ENCODE measurements at places on chromosomes 4 and X.
A peak's percentile ranks its signal among the peaks of the same experiment; 100 is the strongest.

- no peak for DNase-seq
Measured at GRCh38 chr4:102362922-102363432, 17.7 kb upstream of the SLC39A8 start.

GRCh38 chr4:137070614-137071013 is 461.7 kb downstream of the PCDH18 start:
- no peak for DNase-seq

DNA sequence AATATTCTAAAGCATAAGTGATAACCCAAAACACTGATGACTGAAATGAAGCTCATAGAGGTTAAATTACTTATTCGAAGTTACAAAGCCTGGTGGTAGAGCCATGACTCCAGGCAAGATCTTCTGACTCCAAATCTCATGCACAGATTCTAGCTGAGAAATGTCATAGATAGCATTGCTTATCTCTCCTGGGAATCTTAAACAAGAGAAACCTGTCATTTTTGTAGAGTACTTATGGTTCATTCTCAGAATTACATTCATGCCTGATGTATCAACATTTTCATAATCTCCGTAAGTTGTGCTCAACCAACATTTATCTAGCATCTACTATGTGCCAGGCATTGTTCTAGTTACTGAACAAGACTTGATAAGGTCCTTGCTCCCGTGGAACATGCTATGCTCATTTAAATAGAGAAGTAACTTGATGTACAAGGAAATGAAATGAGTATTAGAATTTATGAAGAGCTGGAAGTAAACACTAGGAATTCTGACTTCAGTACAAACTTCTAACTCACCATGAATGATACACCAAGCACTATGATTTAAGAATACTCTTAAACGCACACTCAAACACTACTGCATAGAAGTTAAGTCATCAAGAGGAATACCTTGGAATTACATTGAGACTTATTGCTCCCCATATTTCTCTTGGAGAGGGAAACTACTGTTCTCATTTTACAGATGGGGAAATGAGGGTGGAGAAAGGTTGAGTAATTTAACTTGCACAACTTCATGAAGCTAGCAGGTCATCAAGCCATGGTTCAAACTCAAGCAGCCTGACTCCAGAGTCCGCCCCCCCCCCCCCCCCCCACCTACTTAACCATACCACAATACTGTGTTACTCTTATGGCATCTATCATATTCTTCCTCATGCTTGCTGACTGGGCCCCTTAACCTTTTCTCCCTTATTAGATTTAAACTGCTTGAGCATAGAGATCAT is 45.4 kb downstream of the MBNL3 start:
- DNase-seq: no peak

DNA sequence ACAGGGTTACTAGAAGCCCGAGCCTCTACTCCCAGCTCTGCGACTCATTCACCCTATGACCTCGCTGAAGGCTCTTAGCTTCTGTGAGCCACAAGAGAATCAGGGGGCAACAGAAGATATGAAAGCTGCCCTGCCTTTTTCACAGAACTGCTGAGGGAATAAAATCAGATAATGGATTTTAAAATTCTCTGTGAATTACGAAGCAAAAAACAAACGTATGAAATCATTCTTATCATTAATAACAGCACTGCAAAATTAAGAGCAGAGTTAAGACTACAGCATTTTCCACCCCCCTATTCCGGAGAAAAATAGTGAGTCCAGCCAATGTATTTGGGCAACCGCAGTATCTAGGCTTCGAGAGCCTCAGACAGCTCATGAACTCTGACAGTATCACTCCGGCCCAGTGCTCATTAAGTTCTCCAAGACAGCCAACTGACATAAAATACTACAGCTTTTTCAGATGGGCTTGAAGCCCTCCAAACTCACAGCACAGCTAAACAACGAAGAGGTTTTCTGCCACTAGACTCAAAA is 33.4 kb downstream of the AFAP1 start:
- DNase-seq: no peak

DNA sequence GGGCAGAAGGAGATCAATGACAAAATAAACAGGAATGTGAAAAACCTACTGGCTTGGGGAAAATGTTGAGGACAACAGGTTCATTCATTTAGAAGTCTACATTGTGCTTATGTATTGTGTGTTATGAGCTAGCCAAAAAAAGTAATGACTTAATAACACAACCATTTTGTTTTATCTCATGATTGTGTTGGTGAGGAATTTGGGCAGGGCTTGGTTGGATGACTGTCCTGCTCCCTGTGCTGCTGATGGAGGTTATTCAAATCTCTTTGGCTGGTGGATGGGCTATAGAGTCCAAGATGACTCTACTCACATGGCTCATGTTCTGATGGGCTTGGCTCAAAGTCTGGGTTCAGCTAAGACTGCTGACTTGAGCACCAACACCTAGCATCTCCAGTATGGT is 116.3 kb downstream of the HS3ST1 start:
- DNase-seq: no peak

DNA sequence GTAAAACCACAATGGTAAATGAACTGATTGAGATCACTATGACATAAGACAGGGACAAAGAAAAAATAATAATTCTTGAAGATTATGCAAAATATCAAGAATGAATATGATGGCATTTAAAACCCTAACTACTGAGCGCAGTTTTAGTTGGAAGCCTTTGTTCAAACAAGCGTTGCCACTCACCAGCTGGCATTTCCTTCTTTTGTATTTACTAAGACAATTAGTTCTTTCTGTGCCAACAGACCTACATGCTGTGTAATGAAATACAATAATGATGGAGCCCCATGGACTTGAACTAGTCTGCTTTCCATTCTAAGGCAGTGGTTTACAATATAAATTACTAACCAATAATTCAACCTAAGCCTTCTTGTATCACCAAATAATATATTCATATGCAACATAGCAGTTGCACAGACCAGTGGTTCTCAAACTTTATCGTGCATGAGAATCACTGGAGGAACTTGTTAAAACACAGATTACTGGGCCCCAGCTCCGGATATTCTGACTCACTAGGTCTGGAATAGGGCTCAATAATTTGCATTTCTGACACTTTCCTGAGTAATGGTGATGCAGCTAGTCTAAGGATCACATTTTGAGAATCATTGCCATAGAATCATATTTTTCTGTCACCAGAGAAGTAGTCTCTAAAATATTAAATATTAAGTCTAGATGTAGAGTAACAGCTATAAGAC is 196.4 kb upstream of the MAGEB18 start:
- DNase-seq: no peak

DNA sequence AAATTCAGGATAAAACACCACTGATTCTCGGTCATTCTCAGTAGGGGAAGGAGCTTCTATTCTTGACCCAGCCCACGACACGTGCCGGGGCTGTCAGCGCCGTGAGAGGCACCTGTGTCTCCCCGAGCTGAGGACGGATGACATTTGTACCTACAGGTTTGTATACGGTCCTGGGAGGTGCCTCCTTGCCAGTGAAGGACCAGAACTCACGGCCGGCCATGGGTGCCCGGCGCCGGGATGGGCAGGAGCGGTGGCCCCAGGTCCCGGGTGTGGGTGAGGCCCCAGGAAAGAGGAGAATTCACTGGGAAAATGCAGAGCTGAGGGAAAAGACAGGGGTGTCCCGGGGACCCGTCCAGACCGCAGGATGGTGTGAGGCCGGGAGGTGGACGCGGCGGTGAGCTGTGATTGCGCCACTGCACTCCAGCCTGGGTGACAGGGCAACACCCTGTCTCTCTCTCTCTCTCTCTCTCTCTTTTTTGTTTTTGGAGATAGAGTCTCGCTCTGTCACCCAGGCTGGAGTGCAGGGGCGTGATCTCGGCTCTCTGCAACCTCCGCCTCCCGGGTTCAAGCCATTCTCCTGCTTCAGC is 48.9 kb upstream of the PPP2R3B start:
- no peak for DNase-seq

GRCh38 chrX:79140731-79141130 is 3.8 kb upstream of the GPR174 start:
- no peak for DNase-seq

GRCh38 chrX:101759000-101759399 is 99.3 kb upstream of the ARMCX2 start:
- peak; percentile 2 for DNase-seq

DNA sequence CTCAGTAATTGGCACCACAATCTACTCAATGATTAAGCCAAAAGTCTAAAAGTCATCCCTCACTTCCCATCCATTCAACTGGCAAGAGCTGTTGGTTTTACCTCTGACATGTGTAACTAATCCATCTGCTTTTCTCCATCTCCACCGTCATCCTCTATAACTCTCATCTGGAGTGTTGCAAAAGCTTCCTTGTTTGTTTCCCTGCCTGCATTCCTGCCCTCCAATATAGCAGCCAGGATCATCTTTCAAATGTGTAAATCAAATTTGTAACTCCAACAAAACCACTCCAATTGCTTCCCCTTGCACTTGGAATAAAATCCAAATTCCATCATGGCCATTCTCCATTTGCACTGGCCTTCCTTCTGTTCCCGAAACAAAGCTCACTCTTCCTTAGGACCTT is 4.3 kb upstream of the PLAC8 start:
- DNase-seq: no peak

- DNase-seq: no peak
Measured at GRCh38 chr4:36392024-36392423, 110.6 kb downstream of the DTHD1 start.

GRCh38 chr4:156255230-156256007 is 301.8 kb upstream of the CTSO start:
- DNase-seq: no peak

DNA sequence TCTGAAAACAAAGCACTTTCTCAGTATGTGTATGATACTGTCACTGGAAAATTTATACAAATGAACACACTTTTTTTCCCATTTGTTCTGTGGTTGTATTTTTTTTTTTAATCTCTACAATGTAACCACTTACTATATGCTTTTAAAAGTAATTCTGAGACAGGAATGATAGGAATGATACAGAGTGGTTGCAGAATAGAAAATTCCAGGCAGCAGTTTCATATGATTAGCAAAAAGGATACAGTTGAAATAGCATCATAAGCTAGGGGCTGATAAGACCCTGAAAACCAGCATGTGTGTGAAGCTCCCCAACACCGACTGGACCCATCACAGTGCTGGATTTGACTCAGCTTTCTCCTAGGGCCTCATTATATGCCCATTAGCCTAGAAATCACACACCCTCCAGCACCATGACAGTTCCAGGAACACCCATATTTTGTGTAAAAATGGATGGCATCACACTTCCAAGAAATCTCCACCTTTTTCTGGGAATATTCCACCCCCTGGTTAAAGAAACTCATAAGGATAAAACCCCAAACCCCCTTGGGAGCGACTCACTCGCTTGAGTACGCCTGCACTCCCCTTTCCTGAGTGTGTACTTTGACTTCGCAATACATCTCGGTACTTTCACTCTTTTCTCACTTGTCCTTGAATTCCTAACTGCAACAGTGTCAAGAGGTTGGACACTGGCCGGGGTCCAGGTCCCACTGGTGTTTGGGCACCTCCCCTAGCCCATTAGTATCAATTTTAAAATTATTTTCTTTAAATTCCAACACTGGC is 77.4 kb upstream of the AGA start:
- no peak for DNase-seq

DNA sequence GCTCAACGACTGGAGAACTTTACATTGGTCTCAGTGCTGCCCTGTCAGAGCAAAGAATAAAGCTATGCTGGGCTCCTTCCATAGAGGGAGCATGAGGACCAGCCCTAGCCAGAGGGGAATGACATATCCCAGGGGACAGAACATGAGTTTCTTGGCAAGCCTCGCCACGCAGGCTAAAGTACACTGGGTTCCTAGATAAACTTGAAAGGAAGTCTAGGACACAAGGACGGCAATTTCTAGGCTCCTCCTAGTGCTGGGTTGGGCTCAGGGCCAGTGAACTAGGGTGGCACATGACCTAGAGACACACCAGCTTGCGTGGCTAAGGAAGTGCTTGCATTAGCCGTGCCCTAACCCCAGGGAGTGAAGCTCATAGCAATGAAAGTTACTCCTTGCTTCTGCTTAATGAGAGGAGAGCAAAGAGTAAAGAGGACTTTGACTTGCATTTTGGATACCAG is 141.0 kb downstream of the MAB21L2 start:
- no peak for DNase-seq

DNA sequence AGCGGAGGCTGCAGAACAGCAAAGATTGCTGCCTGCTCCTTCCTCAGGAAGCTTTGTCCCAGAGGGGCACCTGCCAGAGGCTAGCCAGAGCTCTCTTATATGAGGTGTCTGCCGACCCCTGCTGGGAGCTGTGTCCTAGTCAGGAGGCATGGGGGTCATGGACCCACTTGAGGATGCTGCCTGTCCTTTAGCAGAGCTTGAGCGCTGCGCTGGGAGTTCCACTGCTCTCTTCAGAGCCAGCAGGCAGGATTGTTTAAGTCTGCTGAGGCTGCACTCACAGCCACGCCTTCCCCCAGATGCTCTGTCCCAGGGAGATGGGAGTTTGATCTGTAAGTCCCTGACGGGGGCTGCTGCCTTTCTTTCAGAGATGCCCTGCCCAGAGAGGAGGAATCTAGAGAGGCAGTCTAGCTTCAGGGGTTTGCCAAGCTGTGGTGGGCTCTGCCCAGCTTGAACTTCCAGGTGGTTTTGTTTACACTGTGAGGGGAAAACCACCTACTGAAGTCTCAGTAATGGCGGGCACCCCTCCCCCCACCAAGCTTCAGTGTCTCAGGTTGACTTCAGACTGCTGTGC is 10.9 kb downstream of the DCK start:
- DNase-seq: no peak

- DNase-seq: no peak
Measured at GRCh38 chr4:113452868-113453620, 308.5 kb downstream of the CAMK2D start.

- DNase-seq: no peak
Measured at GRCh38 chr4:80360900-80361299, 25.4 kb downstream of the CFAP299 start.

DNA sequence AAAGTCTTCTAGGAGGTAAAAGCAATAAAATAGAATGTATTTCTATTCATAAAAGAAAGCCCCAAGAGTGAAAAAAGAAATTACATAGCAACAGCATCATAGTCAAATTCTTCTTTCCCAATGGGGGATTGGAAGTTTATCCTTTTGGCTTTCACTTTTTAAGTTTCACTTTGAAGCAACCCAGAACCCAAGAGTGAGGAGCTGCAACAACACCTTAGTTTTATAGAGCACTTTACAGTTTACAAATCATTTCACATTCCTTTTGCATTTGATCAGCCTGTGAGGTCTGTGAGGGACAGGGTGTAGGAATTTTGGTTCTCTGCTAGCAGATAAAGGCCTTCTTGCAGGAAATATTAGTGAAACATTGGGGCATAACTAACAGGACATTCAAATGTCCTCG is 112.0 kb upstream of the NDP start:
- no peak for DNase-seq

DNA sequence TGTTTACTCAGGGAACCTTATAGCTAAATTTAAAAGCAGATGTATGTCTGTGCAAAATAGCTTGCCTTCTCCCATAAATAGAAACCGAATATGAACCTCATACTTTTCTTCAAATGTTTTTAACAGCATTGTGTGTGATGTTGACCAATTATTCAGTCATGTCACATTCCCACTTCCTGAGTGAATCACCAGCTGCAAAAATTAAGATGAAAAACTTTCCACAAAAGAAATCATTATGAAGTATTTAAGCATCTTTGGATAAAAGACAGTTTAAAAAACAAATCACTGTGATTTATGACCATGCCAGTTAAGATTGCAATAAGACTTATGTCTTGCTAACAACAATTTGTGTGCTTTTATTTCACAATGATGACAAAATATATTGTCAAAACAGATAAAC is 220.1 kb downstream of the PDGFC start:
- DNase-seq: no peak
